GM12891 (cell line): ENCODE measurements at places on chromosomes 1 and 21.

- DNase-seq: no peak
These were observed 481 bp upstream of the SLAMF1 start for GRCh38 chr1:160647329-160647720.

- no peak for DNase-seq
These were observed 61.5 kb upstream of the RAVER2 start for GRCh38 chr1:64683419-64683818.

GRCh38 chr1:234230414-234230862 is 142.8 kb upstream of the COA6 start:
- no peak for DNase-seq

DNA sequence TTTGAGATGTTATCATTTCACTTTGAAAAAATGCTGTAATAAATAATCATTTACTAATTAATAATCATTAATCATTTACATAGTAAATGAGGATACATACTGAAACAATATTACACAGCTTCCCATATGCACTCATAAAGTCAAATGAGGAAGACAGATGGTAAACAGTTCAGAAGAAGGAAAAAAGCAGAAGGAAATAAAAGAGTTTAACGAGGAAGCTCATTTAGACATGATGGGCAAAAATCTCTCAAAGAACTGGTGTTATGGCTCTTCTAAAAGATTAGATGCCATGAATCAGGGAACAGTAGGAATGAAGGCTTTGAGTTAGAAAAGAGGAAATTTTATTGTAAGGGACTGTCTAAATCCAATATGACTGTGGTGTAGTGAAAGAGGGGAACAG is 347.6 kb downstream of the PTPRC start:
- no peak for DNase-seq

- no peak for DNase-seq
These were observed 657.5 kb downstream of the KIF26B start for GRCh38 chr1:245812278-245812677.

GRCh38 chr1:173823781-173824314 is 625 bp upstream of the DARS2 start:
- no peak for DNase-seq

DNA sequence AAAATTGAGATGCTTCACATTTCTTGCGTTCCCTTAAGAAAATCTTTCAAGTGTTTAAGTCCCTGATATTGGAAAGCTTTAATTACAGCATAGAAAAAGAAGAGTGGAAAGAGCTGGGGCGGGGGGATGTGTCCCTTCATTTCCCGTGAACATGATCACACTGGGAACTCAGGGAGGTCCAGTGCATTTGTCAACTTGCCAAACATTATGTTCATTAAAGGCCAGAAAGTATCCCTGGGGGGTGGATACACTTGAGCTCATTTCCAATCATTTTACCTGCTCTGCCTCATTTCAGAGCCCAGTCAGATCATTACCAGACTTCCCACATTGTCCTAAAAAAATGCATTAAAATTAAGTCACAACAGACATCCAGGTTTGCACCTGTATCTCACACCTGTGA is 123.6 kb upstream of the KCNJ15 start:
- DNase-seq: no peak

GRCh38 chr21:38834725-38835124 is 29.0 kb downstream of the ETS2 start:
- DNase-seq: no peak

GRCh38 chr1:192630521-192631287 is 5.2 kb upstream of the RGS13 start:
- no peak for DNase-seq

DNA sequence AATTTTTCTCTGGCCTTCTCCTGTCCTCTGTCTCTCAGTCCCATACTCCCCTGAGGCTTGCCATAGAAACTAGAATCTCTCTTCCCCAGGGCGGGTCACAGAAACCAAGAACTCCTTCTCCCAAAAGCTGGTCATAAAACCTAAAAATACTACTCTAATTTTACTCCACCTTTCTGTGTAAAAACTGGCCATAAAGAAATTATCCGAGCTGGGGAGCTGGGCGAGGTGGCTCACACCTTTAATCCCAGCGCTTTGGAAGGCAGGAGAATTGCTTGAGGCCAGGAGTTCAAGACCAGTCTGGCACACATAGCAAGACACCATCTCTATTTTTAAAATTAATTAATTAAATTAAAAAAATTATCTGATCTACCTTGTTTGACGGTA is 3.0 kb downstream of the ALG14 start:
- DNase-seq: no peak

- DNase-seq: no peak
These were observed 243.7 kb downstream of the PBX1 start for GRCh38 chr1:164802529-164803282.

- no peak for DNase-seq
These were observed 58.5 kb upstream of the SH3GLB1 start for GRCh38 chr1:86645851-86646250.

DNA sequence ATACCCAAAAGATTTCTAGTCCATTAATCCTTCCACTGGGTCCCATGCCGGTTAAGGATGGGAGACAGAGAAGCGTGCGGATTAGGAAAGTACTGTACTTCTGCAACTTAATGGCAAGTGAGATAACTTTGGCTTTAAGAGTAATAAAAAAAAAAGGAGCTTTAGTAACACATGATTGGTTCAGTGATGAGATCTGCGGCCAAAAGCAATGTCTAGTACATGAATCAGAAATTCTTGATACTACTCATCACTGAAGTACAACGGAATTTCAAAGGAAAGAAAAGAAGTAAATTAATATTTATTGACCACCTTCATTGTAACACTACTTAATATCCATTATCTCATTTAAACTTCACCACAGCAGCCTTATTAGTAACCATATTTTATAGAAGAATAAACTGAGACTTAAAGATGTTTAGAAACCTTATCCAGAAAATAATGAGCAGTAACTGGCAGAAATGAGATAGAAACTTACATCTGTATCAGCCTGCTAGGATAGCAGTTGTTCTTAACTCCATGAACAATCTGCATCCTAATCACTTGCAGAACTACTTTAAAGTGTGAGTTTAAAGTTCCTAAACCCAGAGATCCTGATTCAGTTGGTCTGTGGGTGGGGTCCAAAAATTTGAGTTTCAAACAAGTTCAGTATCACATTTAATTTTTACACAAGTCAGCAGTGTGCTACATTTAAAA is 14.1 kb upstream of the NUF2 start:
- DNase-seq: no peak

DNA sequence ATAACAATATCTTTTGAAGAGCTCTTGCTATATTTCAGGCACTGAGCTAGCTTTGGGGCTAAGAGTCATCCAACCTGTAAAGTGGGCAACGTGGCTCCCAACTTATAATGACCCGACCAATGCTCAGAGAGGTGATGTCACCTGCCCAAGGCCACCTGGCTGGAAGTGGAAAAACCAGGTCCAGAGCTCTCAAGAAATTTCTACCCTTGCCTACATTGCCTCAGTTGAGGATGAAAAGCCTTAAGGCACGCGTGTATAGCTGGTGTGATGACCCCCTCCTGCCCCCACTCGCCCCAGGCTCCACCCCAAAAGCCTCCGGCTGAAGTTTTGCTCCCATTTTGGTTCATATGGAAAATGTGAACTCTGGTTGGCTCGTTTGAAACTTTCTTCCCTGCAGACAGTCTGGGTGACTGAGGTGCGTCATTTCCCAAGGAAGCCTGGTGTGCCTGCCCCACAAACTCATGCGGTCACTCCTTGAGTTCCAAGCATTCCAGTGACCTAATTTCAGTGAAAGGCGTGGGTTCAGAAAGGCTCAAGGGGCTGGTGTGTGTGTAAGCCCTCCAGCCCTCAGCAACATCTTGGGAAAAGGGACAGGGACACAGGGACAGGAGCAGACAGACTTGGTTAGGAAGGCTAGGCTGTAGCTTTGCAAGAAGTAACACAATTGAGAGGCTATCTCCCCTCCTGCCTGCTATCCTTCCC is 20.5 kb downstream of the HTR1D start:
- no peak for DNase-seq

GRCh38 chr1:99266726-99267125 is 2.4 kb downstream of the PLPPR4 start:
- no peak for DNase-seq

GRCh38 chr21:16419188-16419921 is 689.6 kb downstream of the USP25 start:
- no peak for DNase-seq

- no peak for DNase-seq
These were observed 7.6 kb downstream of the SIPA1L2 start for GRCh38 chr1:232622378-232622777.

GRCh38 chr1:70719154-70719553 is 308.1 kb downstream of the CTH start:
- DNase-seq: no peak

- peak; percentile 42 for DNase-seq
These were observed 3.8 kb downstream of the GFI1 start for GRCh38 chr1:92482665-92483609.

GRCh38 chr21:15010645-15011044 is 54.2 kb downstream of the NRIP1 start:
- no peak for DNase-seq

DNA sequence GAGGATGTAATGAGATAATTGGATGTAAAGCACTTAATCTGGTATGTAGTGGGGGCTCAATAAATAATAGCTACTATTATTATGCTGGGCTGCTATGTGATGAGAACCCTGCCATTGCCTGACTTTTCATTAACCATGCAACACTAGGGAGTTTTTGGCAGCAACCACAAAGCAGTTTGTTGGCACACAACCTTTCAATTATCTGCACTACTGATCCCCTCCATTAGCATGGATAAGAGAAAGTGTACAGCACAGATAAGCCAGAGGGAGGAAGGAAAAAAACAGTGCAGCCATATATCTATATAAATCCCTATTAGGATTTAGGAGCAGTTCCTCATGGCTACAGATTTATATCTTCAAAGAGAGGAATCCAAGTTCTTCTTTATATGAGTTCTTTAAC is 498.5 kb downstream of the NUF2 start:
- no peak for DNase-seq

GRCh38 chr1:81225789-81226602 is 574.7 kb upstream of the ADGRL2 start:
- no peak for DNase-seq

DNA sequence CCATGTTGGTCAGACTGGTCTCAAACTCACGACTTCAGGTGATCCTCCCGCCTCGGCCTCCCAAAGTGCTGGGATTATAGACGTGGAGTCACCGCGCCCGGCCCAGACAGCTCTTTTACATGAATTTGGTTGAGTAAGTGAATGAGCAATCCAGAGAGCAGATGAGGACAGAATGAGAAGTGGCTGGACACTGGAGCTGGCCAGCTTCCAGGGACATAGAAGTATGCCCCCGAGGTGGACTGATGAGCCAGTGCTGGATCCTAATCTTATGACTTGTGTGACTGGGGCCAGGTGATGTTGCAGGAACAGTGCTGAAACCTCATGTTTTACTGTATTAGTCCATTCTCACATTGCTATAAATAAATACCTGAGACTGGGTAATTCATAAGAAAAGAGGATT is 35.9 kb upstream of the KANK4 start:
- no peak for DNase-seq

- DNase-seq: no peak
These were observed 186.1 kb upstream of the MAP1LC3C start for GRCh38 chr1:242184955-242185354.

GRCh38 chr1:2234762-2235113 is 6.6 kb downstream of the SKI start:
- no peak for DNase-seq

DNA sequence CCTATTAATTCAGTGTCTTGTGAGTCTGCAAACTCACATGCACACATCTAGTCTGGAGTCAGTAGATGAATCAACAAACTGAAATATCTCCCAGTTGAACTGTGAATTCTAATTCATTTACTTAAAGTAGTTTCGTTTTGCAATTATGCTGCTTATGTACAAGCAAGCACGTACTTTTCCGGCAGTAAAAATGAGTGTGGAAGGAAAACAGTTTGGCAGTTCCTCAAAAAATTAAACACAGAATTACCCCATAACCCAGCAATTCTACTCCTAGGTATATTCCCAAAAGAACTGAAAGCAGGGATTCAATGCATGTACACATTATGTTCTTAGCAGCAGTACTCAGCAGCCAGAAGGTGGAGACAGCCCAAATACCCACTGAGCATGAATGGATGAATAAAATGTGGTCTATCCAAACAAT is 49.3 kb downstream of the GNB1 start:
- DNase-seq: no peak

DNA sequence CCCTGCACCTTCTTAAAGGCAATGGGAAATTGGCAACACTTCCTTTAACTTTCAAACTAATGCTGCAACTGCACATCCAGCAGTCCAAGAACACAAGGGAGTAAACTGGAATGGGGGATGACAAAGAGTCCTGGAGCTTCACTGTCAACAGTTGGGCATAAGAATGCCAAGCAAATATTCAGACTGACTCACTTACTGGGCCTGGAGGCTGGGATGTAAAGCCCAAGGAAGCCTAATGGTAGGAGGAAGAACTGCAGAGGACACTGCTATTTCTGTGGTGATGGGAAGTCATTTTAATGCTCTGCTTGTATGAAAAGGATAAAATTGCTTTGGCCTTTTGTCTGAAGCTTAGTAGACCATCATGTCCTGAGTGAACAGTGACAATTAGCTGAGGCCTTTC is 15.7 kb upstream of the DMRTA2 start:
- DNase-seq: no peak

DNA sequence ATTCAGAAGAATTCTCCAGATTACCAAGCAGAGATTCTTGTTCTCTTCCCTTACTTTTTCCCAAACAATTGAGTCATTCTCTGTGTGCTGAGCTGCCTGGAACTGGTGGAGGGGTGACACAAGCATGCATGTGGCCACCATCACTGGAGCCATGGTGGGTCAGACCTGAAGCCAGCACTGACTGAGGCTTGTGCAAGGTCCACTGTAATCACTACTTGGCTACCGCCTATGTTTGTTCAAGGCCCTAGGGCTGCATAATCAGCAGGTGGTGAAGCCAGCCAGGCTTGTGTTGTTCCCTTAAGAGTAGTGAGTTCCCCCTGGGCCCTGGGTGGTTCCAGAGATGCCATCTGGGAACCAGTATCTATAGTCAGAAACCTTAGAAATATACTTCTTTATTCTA is 183.8 kb downstream of the DNAH14 start:
- DNase-seq: no peak

DNA sequence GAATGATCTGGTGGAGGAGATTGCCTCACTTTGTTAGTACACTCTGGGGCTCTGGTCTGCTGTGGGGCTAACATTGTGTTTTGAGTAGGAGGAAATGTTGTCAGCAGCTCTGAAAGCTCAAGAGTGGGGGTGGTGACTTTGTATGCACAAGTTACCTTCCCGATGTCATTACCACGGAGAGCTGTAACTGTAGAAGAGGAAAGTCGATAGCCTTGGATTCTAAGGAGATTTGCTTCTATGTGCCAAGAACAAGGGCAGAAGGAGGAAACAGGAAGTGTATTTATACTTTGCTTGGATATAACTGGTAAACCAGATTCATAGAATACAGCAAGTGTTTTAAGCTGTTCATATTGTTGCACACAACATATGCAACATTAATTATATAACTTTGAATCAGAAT is 196.1 kb downstream of the AMY1C start:
- no peak for DNase-seq

GRCh38 chr21:39612233-39613040 is at the start of gene B3GALT5:
Gene B3GALT5, plus strand, starts transcription at chr21:39612940. Its CDS starts 47,620 bp downstream, at chr21:39660560.
- DNase-seq: no peak
